ENCODE measurements at places on chromosomes 2 and 18. TPM values are rescaled to one million over a fixed set of nuclear protein-coding genes. Genes with fewer than 3 reads are reported as not detected.

Gene GAD1
- 12.8 TPM for total RNA-seq

Gene SULT1C4
- not detected for total RNA-seq

Gene GAL3ST2
- total RNA-seq = 0.53 TPM

Gene ERBB4
- not detected for total RNA-seq

Gene CROCC2
- not detected for total RNA-seq

Gene ACADL
- not detected for total RNA-seq

Gene FOXI3
- not detected for total RNA-seq

Gene ANXA4
- total RNA-seq = 30.2 TPM

Gene OTOS
- total RNA-seq = not detected

Gene PAX8
- total RNA-seq = 3.0 TPM
